ENCODE measurements at places on chromosomes 5 and 9.

DNA sequence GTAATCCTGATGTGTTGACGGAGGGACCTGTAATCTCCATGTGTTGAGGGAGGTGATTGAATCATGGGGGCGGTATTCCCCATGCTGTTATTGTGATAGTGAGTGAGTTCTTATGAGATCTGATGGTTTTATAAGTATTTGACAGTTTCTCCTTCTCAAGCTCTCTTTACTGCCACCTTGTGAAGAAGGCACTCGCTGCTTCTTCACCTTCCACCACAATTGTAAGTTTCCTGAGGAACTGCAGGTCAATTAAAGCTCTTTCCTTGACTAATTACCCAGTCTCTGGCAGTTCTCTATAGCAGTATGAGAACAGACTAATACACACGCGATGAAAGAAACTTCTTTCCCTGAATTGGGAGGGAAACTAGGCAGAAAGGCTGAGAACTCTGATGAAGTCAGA lies 141.1 kb upstream of the RAD23B start:
- DNase-seq: no peak

DNA sequence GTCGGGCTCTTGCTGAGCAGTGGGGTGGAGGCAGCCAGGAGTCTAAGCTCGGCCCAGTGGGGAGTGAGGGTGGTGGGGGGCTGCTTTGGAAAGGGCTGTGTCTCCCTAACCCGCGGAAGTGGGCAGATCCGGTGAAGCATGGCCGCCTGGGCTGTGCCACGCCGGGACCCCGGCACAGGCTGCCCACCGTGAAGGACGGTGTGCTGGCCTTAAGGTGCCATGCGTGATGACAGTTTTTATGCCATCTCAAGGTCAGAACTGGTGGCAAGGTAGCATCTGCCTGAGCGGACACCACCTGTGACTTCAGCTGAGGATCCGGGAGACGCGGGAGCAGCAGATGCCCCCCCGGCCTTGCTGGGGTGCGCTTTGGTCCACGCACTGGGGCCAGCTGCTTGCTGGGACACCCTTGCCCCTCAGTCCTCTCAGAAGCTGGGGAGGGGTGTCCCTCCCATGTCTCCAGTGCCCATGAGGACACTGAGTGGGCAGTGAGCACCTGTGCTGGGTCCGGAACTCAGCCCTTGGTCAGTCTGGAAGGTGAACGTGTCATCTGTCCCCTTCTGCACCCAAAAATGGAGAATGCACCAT lies 53.9 kb downstream of the AHRR start:
- no peak for DNase-seq

- no peak for DNase-seq
Observed at GRCh38 chr5:128427921-128428320, 110.1 kb downstream of the FBN2 start.

- DNase-seq: no peak
Observed at GRCh38 chr5:176653401-176654385, 6.4 kb downstream of the TSPAN17 start.

GRCh38 chr9:90972057-90972456 lies 170.4 kb downstream of the SYK start:
- DNase-seq: no peak

DNA sequence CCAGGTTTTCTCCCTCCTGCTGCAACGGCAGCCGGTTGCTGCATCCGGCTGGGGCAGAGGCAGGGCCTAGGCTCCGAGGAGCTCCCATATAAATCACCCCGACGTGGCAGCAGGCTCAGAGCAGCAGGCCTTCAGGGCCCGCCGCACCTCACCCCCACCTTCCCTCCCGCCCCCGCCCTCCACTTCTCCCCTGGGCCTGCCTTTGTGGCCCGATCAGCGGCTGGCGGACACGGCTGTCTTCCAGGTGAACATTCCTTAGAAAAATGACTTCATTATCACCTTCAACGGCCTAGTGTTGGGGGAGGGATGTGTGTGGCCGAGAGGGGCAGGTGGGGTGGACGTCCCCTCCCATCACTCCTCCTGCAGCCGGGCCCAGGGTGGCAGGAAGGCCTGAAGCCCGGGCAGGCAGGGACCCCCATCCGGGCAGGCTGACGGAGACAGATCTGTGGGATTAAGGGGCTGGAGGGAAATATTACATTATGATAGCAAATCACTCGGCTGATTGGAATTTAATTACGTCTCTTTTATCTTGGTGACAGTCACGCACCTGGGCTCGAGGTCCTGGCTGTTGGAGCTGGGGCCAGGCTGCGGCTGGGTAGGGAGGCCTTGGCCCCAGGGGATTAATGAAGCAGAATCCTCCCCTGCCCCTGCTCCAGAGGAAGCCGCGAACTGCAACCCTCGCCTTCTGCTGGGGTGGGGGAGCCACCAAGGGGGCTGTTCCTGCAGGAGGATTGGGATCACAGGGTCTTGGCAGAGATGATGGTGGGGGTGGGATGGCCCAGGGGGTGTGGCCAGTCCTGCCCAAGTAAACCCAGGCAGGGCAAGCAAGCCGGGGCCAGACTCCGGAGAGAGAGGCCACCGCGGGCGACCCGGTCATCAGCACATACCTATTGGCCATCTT lies 38.4 kb upstream of the RXRA start:
- peak; percentile 36 for DNase-seq

- no peak for DNase-seq
Observed at GRCh38 chr9:13983607-13984006, 330.3 kb downstream of the NFIB start.

GRCh38 chr5:54091307-54092130 lies 218.9 kb downstream of the ARL15 start:
- DNase-seq: no peak

- DNase-seq: no peak
Observed at GRCh38 chr5:33268374-33268773, 172.4 kb upstream of the TARS1 start.

GRCh38 chr5:76364226-76364589 lies 38.9 kb upstream of the IQGAP2 start:
- no peak for DNase-seq

- no peak for DNase-seq
Observed at GRCh38 chr5:118439831-118440230, 548.5 kb downstream of the DTWD2 start.

DNA sequence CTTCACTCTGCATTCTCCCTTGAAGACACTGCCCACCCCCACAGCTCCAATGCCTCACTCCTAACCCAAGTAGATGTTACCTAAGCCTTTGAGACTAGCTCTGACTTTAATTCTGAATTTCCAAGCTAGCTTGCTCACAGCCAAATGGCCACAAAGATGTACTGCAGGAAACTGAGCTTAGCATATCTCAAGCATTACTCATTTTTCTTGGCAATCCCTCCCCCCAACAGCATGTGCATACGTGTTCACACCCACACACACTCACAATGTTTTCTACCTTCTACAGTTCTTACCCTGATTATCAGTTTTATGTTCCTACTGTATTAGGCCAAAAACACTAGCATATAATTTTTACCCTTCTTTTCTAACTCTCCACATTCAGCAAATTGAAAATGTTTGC lies 13.7 kb upstream of the GRIA1 start:
- DNase-seq: no peak

DNA sequence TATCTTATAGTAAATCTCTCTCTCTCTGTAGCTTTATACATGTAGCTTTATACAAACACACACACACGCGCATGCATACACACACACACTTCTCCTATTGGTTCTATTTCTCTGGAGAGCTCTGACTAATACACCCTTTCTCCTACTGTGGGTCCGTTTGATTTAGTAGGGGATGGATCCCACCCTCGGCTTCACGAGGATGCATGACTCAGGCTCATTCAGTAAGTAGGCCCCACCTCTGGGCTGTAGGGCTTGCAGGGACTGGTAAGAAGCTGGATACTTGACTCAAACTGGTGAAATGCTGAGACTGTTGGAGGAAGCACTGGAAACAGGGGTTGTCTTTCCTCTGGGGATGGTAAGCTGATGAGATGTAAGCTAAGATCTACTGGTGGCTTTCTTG lies 98.7 kb downstream of the SLC24A2 start:
- DNase-seq: no peak

DNA sequence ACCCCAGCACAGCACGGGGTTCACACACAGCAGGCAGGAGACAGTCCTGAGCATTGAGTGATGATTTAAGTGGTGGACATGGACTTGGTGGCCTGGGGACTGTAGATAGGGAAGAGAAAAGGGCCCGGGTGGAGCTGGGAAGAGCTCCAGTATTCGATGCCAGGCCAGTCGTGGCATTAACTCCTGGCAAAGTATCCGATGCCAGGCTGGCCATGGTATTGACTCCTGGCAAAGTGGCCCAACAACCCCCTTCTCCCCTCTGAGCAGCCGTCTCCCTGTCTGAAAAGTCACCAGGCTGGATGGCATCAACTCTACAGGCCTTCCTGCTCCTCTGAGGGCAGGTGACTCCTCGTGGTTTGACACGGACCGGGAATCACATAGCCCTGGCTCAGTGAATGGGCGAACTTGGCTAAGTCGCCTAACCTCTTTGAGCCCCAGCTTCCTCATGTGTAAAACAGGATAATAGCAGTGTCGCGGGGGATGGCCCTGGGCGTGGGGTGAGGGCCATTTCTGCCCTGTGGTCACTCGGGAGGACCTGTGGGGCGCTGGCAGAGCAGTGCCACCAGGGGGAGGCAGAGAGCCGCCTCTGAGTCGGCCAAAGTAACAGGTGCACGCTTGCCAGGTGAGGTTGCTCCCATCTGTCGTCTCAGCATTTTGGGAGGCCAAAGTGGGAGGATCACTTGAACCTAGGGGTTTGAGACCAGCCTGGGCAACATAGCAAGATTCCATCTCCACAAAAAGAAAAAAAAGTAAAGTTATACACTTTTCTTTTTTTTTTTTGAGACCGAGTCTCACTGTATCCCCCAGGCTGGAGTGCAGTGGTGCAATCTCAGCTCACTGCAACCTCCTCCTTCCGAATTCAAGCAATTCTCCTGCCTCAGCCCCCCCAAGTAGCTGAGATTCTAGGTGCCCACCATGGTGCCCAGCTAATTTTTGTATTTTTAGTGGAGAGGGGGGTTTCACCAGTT lies 5.7 kb upstream of the SEC16A start:
- peak; percentile 86 for DNase-seq

DNA sequence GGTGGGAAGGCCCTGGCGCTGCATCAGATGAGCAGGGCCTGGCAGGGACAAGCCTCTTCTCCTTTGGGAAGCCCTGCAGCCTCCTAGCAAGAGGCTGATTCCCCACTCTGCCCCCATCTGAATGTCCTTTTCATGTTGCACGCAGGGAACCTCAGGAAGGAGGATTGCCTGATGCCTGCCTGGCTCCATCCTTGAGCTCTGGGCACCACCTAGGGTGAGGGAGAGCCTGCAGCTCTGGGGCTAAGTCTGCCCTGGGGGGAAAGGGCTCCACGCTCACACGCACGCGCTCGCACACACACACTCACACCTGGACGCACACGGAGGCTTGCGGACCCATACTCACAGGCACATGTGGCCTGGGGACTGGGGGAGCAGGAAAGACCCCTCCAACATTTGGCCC lies 86.6 kb downstream of the LMX1B start:
- no peak for DNase-seq

- no peak for DNase-seq
Observed at GRCh38 chr9:36868586-36869282, 165.3 kb downstream of the PAX5 start.

- DNase-seq: peak; percentile 88
Observed at GRCh38 chr5:150544611-150545219, 36.8 kb downstream of the NDST1 start.

GRCh38 chr5:127031147-127031862 lies 947 bp upstream of the MARCHF3 start:
- DNase-seq: peak; percentile 14

DNA sequence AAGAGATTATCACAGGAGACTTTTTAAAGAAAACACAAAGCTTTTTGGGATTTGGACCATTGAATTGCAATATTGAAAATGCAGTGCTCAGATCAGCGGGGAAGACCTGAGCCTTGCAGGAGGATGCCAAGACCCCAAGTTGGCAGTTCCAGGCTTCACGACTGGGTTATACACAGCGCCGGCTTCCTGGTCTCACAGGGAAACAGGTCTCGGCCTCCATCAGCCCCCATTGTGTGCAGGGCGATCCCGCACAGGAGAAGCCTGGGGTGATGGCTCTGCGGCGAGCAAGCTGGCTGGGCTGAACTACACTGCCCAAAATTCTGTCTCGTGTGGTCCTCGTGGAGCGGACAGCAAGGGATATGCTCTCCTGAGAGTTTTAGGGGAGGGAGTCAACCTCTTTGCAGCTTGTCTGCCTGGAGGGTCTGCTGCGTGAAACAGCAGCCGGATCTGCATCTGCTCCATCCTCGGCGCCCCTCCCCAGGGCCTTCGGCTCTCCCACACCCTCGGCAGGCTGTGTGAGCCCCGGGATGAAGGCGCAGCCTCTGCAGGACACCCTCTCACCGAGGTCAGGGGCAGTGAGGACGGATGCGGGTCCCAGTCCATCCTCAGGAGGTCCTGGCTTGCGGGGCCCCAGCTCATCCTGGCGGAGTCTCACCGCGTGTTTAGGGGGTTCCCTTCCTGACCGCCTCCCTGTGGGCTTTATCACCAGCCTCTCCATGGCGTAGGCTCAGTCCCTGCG lies 60.6 kb downstream of the NSUN2 start:
- DNase-seq: no peak

- DNase-seq: no peak
Observed at GRCh38 chr5:118883362-118883761, 105.0 kb downstream of the DTWD2 start.

DNA sequence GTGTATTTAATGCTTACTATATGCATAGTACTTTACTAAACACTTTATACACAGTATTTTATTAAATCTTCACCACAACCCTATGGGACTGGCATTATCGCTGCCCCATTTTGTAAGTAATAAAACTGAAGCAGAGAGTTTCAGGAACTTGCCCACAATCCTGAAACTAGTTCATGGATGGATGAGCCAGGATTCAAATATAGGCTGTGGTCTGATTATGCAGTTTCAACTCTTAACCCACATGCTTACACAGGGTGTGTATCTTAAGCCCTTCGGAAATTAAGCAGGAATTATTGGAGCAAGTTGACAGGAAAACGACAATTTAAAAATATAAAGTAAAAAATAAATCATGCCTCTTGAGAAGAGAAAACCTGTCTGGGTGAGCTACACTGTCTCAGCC lies 109.0 kb downstream of the ATP10B start:
- DNase-seq: no peak

DNA sequence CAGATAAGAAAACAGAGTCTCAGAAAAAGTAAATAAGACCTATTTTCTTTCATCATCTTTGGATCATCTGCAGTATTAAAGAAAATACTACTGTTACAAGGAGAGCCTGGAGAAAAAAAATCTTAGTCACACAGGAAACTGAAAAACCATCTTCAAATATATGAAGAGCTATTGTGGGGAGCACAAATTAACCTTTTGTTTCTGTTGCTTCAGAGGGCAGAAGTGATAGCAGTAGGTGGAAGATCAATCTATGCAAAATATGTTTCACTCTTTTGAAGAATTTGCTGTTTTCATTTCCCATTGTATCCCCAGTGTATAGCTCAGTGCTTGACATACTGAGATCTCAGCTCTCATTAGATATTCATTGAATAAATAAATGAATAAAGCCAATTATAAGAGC lies 13.1 kb upstream of the CEMIP2 start:
- no peak for DNase-seq

GRCh38 chr5:116650544-116650943 lies 75.9 kb upstream of the SEMA6A start:
- DNase-seq: no peak

Measured in psoas muscle (tissue), 8 donors.